ENCODE measurements at places on chromosomes 5 and 9.

- DNase-seq = no peak
These were observed 14.5 kb downstream of the TLR4 start for GRCh38 chr9:117718701-117719100.

DNA sequence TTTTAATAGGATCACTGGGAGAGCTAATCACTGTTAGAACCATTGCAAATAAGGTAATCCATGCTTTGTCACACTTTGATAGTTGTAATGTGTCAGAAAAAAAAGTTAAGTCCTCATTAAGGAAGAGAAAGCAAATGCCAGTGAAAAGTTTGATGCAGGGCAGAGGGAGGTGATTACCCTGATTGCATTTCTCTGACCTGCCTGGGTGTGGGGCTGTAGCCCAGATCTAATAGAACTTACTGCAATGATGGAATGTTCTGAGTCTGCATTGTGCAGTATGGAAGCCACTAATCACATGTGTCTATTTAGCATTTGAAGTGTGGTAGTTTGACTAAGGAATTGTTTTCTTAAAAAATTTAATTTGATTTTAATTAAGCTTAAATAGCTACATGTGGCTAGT lies 202.7 kb downstream of the ATP10B start:
- DNase-seq = no peak

DNA sequence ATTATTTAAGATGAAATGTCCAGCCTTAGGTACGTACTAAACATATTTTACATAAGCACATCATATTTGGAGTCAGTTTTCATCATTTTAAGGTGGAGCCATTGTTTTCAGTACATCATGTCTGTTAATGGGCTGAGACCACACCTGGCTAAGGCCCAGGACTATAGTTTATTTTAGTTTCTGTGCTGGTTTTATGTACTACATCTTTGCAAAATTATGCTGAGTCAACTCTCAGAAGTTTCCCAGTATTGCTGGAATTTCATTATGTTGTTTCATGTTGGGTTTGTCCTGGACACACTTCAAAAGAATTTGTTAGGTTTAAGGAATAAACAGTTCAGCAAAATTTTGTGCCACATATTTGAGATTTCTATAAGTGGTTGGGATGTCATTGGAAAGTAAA lies 171.2 kb downstream of the CCDC171 start:
- no peak for DNase-seq

- no peak for DNase-seq
These were observed 72.5 kb upstream of the RXRA start for GRCh38 chr9:134253606-134254205.

- peak; percentile 34 for DNase-seq
These were observed 114.6 kb downstream of the FAM170A start for GRCh38 chr5:119743927-119744326.

GRCh38 chr5:79025054-79025472 lies 40.0 kb upstream of the ARSB start:
- peak; percentile 34 for DNase-seq

DNA sequence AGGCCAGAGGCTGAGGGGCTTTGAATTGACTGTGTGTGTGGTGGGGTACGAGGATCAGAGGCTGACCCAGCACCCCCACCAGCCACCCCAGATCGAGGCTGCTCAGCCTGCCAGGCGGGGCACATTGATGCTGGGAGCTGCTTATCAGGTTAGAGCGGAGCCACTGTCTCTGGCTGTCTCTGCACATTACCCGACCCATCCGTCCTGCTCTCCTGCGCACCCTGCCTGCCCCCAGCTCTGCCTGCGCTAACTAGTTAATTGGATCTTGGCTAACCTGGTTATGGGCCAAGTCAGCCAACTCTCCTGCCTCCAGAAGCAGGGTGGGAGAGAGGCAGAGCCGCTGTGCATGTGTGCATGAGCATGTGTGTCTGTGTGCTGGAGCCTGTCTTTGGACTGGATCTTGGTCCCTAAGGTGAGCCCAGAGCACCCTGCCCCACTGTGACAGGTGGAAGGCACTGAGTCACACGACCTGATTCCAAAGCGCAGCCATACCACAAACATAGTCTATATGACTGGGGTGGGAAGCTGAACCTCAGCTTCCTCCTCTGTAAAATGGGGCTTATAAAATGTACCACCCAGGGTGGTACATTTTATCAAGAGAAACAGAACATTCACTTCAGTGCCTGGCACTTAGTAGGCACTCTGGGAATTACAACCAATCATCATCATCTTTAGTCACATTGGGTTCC lies 39.7 kb downstream of the PCDH1 start:
- DNase-seq = no peak

- no peak for DNase-seq
These were observed 219.4 kb downstream of the NFIB start for GRCh38 chr9:14094491-14094890.

- no peak for DNase-seq
These were observed 61.6 kb upstream of the SPRY4 start for GRCh38 chr5:142386137-142387023.
